Anterior cingulate cortex (tissue), 58 donors: ENCODE measurements at places on chromosomes 1 and 21.

GRCh38 chr1:243723458-243724043, 126.5 kb downstream of the AKT3 start:
- DNase-seq, result no peak

DNA sequence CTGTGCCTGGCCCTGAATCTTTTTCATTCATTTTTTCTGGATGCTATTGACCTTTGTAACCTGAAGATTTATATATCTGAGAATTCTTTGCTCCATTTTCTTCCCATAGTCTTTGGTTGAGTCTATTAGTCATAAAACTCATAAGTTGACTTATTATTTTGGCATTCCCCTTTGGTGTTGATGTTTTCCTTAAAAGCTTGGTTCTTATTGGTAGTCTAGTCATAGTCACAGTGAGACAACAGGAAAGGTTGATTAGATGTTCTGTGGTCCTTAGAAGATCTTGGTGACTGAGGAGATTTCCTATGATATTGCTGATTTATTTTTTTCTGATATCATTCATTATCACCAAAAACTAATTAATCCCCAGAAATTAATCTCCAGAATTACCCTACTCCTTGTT, 86.2 kb downstream of the PTPRC start:
- DNase-seq, result no peak

DNA sequence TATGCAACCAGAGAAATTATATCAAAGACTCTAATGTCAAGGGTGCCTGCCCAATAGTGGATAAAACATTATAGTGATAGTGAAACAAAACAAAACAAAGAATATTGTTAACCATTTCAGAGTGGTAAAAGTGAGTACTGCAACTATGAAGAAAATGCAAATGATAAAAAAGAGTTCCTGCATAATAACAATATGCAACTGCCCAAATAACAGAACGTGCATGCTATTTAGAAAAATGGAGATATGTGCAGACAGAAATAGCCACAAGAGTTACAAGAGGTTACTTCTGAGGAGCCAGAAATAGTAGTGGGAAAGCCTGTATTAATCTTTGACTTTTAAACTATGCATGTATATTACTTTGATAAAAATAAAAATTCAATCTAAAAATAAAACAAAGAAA, 302.5 kb downstream of the NEGR1 start:
- no peak for DNase-seq

DNA sequence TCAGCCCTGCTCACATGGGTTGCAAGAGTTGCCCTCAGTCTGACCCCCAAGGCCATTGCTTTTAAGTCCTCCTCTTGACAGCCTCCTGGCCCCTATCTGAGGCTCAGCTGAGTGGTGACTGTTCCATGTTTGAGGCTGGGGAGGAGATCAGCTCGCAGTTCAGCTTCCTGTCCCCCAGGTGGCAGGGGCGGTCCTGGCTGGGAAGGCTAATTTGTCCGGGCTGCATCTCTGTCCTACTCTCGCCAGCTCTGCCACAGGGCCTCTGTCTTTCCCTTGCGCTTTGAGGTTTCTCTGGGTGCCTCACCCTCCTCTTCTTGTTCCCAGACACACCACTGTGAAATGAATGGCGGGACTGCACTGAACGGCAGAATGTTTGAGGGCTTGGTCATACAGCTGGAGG, 157.3 kb downstream of the KCNJ6 start:
- no peak for DNase-seq

GRCh38 chr1:183279835-183280234, 93.8 kb downstream of the LAMC2 start:
- no peak for DNase-seq

GRCh38 chr1:147815503-147815902, 55.1 kb upstream of the GJA5 start:
- no peak for DNase-seq

DNA sequence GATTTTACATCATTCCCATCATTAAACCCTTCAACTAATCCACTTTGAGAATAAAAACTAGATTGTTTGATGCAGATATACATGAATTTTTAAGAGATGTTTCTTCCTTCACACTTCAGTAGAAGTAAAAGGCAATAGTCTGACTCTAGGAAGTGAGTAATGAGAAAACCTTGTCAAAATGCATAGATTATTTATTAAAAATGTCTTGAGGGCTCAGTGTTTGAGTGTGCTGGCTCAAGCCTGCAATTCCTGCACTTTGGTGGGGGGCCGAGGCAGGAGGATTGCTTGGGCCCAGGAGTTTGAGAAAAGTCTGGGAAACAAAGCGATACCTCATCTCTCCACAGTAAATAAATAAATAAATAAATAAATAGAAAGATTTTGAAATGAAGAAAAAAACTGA, 177.1 kb downstream of the NEGR1 start:
- no peak for DNase-seq

GRCh38 chr1:7629465-7630195, 141.5 kb upstream of the VAMP3 start:
- DNase-seq, result no peak

DNA sequence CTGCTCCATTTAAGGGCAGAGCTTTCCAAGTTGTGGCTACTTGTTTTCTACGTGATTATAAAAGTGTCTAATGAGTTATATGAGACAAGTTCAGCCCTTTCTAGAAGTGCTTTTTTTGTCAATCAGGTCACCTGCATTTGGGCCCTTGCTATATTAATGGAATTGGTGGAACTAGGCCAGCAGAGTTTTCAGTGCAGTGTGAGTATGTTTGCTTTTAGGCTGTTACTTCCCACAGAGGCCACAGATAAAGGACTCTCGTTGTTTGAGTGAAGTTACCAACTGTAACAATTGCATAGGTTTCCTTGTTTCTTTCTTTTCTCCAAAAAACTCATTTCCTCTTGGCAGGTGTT, 10.9 kb downstream of the SMAP2 start:
- DNase-seq, result no peak

- no peak for DNase-seq
These were observed 24.0 kb upstream of the CDC7 start for GRCh38 chr1:91476533-91477217.

DNA sequence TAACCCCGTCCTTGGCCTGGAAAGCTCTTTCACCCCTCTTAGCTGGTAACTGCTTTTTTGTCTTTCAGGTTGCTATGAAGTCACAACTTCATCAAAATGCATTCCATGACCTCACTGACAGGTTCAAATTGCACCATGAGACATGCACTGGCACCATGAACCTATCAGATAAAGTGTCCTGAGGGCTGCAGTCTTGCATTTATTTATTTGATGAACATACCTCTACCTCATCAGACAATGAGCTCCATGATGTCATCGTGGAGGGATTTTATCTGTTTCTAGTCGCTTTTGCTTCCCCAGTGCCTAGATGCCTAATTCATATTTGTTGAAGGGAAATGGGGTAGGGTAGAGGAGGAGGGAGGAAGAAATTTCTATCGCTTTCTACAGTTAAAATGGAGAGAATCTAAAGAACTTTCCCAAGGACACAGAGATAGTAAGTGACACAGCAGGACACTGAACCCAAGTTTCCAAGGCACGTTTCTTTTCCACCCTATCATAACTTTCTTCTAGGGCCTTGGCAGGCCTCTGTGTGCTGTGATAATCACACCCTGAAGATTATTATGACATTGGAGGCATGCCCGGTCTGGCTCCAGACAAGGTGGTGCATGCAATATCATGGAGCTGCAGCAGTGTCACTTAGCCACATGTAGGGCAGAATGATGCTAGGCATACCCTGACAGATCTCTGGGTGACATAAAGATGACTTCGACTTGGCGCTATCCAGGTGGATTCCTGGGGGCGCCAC, 69.5 kb downstream of the CD58 start:
- no peak for DNase-seq

GRCh38 chr1:185966471-185966870, 232.3 kb downstream of the HMCN1 start:
- no peak for DNase-seq

DNA sequence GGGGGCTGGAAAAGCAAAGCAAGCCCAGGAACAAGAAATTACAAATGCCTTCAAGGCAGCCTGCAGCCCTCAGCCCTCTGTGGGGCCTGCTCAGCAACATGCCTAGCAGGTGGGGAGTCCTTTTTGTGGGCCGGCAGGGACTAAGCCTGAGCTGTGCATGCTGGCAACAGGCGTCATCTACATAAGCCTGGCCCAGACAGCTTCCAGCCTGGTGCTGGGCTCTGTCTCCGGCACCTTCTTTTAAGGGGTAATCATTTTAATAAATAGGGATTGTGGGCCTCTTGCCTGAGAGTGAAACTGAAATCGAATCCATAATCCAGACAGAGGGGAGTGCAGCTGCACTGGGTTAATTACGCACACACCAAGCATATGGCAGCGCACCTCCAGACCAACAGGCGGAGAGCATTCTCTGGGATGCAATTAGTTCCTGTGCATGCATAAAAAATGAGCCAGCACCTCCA, 96.6 kb downstream of the DDX20 start:
- DNase-seq, result no peak

GRCh38 chr1:173249349-173249748, 42.2 kb upstream of the TNFSF4 start:
- no peak for DNase-seq

GRCh38 chr21:36541721-36542139, 61.8 kb upstream of the CLDN14 start:
- DNase-seq, result no peak

GRCh38 chr1:97903626-97904025, 17.2 kb downstream of the DPYD start:
- DNase-seq, result no peak

DNA sequence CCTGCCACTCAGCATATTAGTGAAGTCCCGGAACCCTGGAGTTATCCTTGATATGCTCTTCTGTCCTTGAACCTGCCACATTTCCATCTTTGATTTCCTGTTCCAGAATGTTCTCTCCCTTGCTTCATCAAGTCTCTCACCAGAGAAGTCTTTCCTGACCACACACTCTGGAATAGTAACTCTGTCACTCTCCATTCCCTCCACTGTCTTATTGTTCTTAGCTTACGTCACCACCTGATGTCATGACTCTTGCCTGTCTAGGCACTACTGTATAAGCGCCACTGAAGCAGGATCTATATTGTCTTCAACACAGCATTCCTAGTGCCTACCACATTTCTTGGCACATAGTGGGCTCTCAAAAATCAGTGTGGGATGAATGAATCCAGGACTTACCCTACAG, 65.4 kb upstream of the SMYD2 start:
- DNase-seq, result no peak

DNA sequence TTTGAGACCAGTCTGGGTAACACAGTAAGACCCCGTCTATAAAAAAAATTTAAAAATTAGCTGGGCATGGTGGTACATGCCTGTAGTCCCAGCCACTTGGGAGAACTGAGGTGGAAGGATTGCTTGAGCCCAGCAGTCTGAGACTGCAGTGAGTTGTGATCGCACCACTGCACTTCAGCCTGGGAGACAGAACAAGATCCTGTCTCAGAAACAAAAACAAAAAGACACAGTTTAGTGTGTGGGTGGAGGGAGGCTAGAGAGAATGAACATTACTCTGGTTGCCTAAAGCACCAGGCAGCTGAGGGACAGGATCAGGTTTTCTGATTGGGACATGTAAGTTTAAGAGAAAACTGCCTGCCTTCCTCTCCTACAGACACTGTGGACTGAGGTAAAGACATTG, 42.3 kb downstream of the VAMP4 start:
- DNase-seq, result no peak

DNA sequence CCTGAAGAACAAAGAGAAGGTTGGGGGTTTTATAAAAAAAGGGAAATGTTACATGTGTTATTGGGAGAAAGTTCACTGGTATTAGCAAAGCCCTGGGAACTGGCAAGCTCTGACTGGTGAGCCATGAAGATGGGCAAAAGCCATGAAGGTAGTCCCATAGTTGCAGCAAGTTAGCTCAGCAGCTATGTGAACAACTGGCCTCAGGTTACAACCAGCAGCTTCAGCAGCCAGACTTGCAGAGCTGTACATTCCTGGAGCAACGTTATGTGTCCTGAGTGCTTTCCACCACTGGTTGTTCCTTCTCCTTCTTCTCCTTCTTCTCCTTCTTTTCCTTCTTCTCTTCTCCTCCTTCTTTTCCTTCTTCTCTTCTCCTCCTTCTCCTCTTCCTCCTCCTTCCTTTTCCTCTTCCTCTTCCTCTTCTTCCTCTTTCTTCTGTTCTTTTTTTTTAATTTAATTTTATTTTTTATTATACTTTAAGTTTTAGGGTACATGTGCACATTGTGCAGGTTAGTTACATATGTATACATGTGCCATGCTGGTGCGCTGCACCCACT, 56.1 kb upstream of the TLR5 start:
- no peak for DNase-seq

DNA sequence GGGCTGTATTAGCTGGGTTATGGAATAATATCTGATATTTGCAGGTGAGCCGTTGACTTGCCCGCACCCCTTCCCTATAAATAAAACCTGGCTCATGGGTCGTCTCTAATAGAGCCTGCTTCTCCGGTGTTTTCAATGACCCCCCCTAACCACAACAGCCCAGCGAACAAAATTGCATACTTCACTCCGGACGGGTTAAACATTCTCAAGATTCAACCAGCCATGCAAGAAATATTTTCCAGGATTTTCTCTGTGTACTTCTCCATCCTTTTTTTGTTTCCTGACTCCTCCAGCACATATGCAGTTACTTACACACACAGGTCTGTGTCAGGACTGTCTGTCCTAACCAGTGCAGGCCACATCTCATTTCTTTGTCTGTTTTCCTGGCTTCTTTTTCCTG, 267.7 kb downstream of the ZNF648 start:
- DNase-seq, result no peak

DNA sequence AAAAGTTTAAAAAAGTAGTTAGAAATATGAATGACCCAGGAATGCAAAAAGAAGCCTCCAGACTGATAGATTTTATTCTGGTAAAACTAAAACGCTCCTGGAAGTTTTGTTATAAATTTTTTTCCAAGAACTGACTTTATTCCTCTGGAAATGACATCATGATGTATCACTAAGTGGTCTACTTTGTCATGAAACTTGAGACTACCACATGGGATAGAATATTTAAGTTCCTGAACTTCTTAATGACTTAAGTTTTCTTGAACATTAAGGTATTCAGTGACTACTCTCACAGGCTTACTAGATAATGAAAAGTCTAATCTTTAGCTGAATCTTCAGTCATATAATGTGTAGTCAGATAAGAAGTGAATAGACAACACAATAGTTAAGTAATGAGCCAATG, 842.2 kb downstream of the USP25 start:
- no peak for DNase-seq

DNA sequence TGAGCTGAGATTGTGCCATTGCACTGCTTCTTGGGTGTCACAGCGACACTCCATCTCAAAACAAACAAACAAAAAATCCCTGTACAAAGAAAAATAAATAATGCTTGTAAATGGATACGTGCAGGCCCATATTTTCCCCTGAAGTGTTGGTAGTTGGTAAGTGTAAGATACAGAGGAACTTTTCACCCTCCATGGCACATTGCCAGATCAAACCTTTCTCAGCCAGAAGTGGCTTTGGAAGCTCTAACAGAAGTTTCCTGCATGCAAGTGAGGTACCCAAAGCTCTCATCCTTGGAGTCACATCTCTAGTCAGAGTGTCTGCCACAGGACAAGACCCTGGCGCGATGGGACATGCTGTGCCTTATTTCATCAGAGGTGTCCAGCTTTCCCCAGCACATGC, 7.3 kb downstream of the NDUFV3 start:
- DNase-seq, result no peak

- no peak for DNase-seq
These were observed 1.4 kb downstream of the DSCAM start for GRCh38 chr21:40845441-40845995.

GRCh38 chr1:31476891-31477846, 64.2 kb downstream of the SERINC2 start:
- no peak for DNase-seq

- no peak for DNase-seq
These were observed 635.6 kb downstream of the PLA2G4A start for GRCh38 chr1:187464320-187464719.
